T-helper 17 cell (primary cell): ENCODE measurements at places on chromosomes 1 and 21. TPM values are rescaled to one million over a fixed set of nuclear protein-coding genes. Genes with fewer than 3 reads are reported as not detected.
A peak's percentile ranks its signal among the peaks of the same experiment; 100 is the strongest.

Gene SLC5A3
- total RNA-seq: 7.7 TPM

Gene RGL1
- 1.4 TPM for total RNA-seq

Gene DPT
- not detected for total RNA-seq

- peaks cover 26% of the 10 kb centered on the region for H3K27me3 ChIP-seq
- H3K36me3 ChIP-seq: no peaks in the 10 kb centered on the region
- no peak overlapping the region for H3K27ac ChIP-seq
- DNase-seq: no peak
Measured at GRCh38 chr1:241666419-241666818, 14.3 kb downstream of the WDR64 start.

DNA sequence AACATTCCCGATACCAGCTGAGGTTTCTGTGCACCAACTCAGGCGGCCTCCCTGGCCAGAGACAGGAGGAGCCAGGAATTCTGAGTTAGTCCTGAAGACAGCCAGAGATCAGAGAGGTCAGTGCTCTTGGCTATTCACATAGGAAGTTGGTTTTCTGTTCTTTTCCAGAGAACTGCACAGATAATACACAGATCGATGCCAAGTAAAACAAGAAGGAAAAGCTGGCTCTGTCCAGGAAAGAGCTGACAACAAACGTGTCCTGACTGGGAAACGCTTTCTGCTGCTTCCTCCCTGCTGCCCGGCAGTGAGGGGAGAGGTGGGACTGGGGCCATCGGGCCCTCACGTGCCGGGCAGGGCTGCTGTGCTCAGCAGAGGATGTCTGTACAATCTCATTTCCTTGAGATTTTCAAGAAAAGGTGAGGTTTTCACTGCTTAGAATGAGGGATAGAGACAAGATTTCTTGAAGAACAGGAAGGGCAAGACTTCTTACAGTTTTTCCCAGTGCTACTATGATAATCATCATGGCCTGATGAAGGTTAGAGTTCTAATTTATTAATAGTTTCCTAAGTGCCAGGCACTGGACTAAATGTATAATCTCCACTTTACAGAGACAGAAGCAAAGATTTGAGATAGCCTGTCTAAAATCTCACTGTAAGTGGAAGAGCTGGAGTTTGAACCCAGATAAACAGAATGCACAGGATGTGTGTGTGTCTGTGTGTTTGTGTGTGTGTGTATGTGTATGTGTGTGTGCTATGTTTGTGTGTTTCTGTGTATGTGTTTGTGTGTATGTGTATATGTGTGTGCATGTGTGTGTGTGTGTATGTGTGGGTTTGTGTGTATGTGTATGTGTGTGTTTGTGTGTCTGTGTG, 211.0 kb upstream of the RAB4A start:
- H3K36me3 ChIP-seq: peaks cover 5% of the 10 kb centered on the region
- H3K27ac ChIP-seq: peak overlapping the region; percentile 87
- no peak for DNase-seq
- H3K27me3 ChIP-seq: no peaks in the 10 kb centered on the region
- peak overlapping the region; percentile 67 for H3K4me3 ChIP-seq

DNA sequence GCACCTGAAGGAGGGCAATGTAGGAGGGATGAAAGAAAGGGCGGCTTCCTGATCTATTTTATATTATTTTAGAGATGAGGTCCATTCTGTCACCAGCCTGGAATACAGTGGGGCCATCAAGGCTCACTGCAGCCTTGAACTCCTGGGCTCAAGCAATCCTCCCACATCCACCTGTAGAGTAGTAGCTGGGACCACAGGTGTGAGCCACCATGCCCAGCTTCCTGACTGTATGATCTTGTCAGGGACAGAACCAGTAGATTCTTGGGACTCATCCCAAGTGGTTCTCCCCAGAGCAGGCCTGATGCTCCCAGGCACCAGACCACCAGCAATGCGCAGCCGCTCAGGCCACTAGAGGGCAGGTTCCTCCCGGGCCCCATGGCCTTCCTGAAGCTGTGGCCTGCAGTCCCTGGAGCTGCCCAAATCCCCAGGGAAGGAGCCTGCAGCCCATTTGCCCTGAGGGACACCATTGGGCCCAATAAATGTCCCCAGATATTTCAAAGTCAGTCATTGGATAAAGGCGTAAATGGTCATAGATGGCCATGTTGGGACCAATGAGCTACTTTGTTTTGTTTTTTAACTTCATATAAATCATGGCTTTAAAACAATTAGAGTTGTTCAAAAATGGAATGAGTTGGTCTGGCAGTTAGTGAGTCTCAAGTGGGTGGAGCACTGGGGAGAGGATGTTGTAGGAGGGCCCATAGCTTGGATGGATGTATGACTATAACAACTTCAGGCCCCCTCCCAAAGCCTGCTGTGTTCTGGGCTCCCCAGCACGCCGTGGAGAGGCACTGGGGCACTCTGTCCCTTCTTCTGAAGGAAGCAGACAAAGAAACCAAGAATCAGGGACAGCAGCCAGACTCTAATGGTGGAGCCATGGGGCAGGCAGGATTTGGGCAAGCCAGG, 44.7 kb upstream of the GOLT1A start:
- H3K27me3 ChIP-seq: peaks cover 21% of the 10 kb centered on the region
- H3K4me3 ChIP-seq: no peak overlapping the region
- no peaks in the 10 kb centered on the region for H3K36me3 ChIP-seq

DNA sequence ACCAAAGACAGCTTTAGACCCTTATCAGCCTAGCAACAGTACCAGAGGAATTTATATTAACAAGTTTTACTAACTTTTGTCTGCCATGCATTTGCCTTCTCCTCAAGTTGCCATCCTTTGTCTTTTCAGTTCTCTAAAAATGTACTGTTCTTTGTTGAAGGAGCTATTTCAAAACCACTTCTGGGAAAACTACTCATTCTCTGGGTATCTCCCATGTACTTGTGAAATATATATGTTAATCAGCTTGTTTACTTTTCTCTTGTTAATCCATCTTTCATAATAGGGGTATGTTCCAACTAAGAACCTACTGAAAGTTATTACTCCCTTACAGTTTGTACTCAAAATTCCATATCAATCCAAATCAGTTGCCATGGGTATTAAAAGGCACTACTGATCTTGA, 16.3 kb downstream of the DPYD start:
- H3K4me3 ChIP-seq: no peak overlapping the region
- no peak overlapping the region for H3K27ac ChIP-seq
- peaks cover 2% of the 10 kb centered on the region for H3K36me3 ChIP-seq
- H3K4me1 ChIP-seq: peaks cover 24% of the 10 kb centered on the region
- H3K27me3 ChIP-seq: no peaks in the 10 kb centered on the region

DNA sequence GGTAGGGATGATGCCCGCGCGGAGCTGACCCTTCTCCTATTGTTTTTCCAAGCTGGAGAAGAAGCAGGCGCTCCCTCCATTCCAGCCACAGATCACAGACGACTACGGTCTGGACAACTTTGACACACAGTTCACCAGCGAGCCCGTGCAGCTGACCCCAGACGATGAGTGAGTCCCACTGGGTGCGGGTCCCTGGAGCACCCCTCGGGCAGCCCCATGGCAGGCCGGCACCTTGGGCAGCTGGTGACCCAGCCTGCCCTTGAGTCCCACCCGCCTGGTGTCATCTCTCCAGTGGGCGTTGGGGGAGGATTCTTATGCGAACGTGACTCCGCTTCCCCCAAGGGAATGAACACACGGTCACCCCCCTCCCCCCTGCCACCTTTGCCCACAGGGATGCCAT, 10.0 kb downstream of the FAAP20 start:
- no peak for DNase-seq
- peaks cover 9% of the 10 kb centered on the region for H3K4me1 ChIP-seq
- no peak overlapping the region for H3K4me3 ChIP-seq
- H3K27ac ChIP-seq: no peak overlapping the region
- H3K36me3 ChIP-seq: no peaks in the 10 kb centered on the region

DNA sequence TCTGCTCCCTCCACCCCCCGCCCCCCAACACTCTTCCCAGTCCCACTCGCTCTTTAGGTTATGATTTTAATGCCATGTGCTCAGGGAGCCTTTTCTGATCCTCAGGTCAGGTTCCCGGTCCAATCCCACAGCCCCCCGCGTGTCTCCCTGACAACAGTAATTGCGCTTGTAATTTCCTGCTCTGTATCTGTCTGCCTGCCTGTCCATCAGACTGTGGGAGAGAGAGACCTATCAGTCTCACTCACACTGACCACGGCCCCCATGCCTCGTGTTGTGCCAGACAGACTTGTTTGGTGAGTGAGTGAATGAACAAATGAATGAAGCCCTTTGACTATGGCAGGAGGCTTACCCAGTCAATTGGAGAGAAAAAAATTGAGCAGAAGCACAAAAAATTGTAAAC, 50.8 kb upstream of the ECE1 start:
- peak overlapping the region; percentile 65 for H3K27ac ChIP-seq
- no peak for DNase-seq
- peak overlapping the region; percentile 12 for H3K4me3 ChIP-seq
- H3K27me3 ChIP-seq: no peaks in the 10 kb centered on the region

DNA sequence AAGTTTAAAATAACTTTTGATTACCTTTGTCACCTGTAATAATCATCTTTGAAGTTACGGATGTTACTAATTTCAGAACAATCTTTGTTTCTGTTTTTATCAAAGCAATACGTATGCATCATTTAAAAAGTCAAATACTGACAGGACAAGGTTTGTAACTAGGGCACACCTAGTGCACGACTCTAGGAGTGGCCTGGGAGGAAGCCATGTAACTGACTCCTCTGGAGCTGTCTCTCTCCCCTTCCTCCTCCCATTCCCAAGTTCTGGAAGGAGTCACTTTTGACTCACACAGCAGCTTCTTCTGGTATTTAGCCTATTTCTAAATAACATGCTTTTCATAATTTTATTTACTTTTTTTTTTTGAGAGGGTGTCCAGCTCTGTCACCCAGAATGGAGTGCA, 11.8 kb upstream of the RAP1GAP start:
- H3K36me3 ChIP-seq: peaks cover 10% of the 10 kb centered on the region
- no peaks in the 10 kb centered on the region for H3K27me3 ChIP-seq
- H3K27ac ChIP-seq: no peak overlapping the region
- DNase-seq: no peak
- no peaks in the 10 kb centered on the region for H3K4me1 ChIP-seq
- H3K4me3 ChIP-seq: no peak overlapping the region
